ENCODE measurements at places on chromosomes 4 and X. TPM values are rescaled to one million over a fixed set of nuclear protein-coding genes. Genes with fewer than 3 reads are reported as not detected.

The STATH gene
- not detected for total RNA-seq

The ABCE1 gene
- total RNA-seq, result 73.7 TPM

The CTAG1B gene
- not detected for total RNA-seq

The TRIML2 gene
- not detected for total RNA-seq

The MAGEA4 gene
- not detected for total RNA-seq

The MAGED4 gene
- 5.7 TPM for total RNA-seq

The CACNA1F gene
- 0.19 TPM for total RNA-seq

The CLGN gene
- 0.28 TPM for total RNA-seq

The TMEM31 gene
- total RNA-seq, result not detected

The UGT2B11 gene
- not detected for total RNA-seq

The AKAP14 gene
- total RNA-seq, result not detected

The MSX1 gene
- total RNA-seq, result 9.7 TPM

The SPANXD gene
- not detected for total RNA-seq

The CT47B1 gene
- not detected for total RNA-seq

The MSANTD1 gene
- 0.63 TPM for total RNA-seq

The HSFX2 gene
- not detected for total RNA-seq
